Activated naive CD8-positive, alpha-beta T cell treated with anti-CD3 and anti-CD28 coated beads for 36 hours (primary cell): ENCODE measurements at places on chromosomes 6 and 20. TPM values are rescaled to one million over a fixed set of nuclear protein-coding genes. Genes with fewer than 3 reads are reported as not detected.

The GDAP1L1 gene
- total RNA-seq = 0.12 TPM

The POLR3F gene
- total RNA-seq = 12.9 TPM

DNA sequence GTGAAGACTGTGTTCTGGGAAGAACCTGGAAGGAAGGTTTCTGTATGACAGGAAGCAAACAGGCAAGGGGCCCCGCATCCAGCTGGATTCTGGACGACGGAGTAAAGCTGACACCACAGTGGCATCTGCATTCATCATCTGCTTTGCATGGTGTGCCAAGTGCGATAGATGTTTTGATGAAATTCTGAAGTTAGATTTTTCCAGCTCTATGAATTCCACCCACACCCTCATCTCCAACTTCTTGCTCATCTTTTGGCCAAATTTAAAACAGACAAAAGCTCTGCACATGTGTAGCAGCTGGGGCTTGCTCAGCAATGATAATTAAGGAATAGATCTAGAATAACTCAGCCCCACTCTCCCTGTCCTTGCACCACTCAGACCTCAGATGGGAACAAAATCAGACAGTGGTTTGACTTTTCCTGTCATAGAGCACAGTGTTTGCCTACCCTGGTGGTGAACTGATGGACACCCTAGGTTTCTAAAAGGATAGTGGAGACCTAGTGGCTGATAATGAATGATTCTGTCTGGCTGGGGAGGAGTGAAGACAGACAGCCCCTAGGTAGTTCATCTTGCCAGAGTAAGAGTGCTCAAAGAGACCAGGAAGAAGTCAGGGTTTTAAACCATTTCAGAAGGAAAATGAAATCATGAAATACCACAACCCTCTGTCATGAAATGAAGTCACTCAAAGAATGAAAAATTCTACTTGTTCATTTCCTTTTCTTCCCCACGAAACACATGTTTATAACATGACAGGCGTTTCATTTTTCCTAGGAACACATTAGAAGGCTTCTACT, 85.8 kb downstream of the BCAS1 start:
- DNase-seq = no peak

GRCh38 chr6:113696960-113697359, 160.2 kb upstream of the MARCKS start:
- no peak for DNase-seq

- DNase-seq = no peak
Measured at GRCh38 chr6:760982-761955, 68.3 kb upstream of the EXOC2 start.

DNA sequence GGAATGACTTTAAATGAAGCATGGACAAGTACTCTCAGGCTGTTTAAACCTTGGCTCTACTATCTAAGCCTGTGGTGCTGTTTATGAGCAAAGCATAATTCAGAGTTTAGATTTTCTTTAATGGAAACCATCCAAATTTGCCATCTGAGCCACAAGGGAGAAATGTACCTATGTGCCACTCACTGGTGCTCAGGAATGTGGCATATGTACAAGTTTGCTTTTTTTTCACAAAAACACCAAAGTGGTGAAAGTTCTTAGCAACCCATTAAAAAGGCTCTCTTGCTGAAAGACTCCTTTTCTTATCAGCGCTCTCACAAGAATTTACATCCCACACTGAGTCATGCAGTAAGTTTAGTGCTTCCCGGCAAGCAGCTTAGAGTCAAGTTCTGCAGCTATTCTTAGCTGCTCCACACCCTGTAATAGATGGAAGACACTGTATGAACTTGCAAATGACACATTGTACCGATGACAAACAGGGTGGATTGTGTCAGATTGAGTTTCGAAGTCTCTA, 57.3 kb upstream of the MLIP start:
- no peak for DNase-seq

DNA sequence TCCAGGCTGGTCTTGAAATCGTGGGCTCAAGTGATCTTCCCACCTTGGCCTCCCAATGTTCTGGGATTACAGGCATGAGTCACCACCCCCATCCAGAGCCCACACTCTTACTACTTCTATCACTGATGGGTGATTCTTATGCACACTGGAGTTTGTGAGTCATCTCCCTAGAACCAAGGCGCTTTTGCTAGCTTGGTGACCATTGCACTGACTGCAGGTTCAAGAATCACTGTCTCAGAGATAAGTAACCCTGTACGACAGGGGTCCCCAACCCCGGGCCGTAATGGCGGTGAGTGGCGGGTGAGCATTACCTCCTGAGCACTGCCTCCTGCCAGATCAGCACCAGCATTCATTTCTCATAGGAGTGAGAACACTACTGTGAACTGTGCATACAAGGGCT, 118.8 kb downstream of the MAP3K7 start:
- DNase-seq = peak; percentile 56

DNA sequence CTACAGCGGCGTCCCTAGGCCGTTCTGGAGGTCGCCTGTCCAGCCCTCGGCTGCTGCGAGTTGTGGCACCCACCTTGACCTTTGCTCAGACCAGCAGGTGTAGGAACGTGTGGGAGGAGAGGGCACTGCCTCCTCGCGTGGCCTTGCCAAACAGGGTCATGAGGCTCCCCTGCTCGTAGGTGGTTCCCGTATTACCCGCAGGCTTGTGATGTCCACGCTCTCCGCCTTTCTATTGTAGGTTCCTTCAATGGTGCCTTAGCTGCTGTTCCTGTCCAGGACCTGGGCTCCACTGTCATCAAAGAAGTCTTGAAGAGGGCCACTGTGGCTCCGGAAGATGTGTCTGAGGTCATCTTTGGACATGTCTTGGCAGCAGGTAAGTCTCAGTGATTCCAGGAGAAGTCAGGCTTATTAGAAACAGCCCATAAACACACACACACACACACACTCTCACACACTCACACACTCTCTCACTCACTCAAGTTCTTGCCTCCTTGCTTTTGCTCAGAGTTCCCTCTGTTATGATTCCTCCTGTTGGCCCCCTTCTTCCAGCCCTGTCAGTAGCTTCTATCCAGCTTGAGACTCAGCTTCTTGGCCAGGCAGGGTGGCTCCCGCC, 942 bp downstream of the ACAT2 start:
- peak; percentile 17 for DNase-seq
